ENCODE measurements at places on chromosomes 16 and 17.
A peak's percentile ranks its signal among the peaks of the same experiment; 100 is the strongest.

DNA sequence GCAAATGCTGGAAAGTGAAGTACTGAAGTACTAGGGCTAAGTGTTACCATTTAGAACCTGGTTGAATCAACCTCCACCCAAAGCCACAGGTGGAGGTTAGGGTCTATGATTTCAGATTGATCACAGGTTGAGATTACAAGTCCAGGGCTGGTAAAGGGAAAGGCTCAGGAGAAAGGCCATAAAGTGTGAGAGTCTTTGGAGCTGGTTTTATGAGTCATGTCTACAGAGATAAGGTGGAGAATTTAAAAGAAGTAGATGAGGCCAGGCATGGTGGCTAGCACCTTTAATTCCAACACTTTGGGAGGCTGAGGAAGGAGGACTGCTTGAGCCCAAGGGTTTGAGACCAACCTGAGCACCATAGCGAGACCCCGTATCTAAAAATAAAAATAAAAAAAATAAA, 221.7 kb upstream of the CDH11 start:
- no peak for DNase-seq

- no peak for DNase-seq
These were observed 12.7 kb downstream of the MRM1 start for GRCh38 chr17:36614081-36614480.

GRCh38 chr17:17994271-17995069, 21.8 kb downstream of the DRC3 start:
- DNase-seq, result peak; percentile 32

DNA sequence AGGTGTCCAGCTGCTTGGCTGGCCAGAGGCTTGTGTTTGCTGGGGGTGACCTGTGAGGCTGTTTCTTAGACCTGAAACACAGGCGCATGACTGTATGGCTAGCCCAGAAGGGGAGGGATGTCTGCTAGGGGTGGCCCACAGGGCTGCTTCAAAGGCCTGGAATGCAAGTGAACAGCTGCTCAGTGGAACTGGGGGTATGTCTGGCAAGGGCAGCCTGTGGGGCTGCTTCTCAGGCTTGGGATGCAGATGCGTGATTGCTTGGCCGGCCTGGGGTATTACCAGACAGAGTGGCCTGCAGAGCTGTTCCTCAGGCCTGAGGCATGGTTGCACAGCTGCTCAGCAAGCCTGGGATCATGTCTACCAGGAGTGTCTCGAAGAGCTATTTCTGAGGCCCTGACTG, 20.5 kb downstream of the TANC2 start:
- DNase-seq, result no peak

DNA sequence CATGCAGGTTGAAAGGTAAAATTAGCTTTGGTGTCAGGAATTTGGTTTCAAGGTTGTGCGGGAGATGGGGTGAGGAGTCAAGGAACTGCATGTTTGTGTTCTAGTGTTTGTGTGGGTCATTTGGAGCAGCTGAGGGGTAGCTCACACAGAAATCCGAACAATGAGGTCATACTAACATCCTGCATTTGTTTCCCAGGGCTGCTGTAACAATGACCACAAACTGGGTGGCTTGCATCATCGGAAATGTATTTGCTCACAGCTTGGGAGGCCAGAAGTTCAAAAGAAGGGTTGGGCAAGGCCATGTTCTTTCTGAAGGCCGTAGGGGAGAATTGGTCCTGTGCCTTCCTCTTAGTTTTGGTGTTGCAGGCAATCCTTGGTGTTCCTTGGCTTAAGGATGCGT, 287.4 kb downstream of the HAPSTR1 start:
- no peak for DNase-seq

DNA sequence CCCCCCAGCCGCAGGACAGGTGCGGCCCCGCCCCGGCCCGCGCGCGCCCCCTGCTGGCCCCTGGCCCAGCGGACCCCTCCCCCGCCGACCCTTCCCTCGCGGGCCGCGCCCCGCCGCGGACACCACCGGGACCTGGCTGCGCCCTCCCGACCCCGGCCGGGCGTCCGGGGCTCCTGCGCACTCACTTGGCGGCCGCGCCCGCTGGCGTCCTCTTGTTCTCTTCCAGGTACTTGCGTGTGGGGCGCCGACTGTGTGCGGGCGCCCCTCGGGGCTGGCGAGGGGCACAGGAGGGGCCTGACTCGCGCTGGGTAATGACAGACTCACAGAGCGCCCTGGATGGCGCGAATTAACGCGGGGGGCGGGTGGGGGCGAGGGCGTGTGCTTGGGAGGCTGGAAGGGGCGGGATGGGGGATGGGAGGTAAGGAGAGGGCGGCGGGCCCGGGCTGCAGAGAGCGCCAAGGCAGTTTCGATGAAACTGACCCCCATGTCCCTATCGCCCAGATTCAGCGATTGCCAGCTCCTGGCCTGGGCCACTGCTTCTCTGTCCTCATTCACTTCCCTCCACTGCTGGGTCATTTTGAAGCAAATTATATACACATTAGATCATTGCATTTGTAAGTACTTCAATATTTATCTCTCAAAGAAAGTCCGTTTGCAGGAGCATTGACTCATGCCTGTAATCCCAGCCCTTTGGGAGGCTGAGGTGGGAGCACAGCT, 445 bp upstream of the DBNDD1 start:
- DNase-seq, result peak; percentile 77

GRCh38 chr16:12805066-12805465, 1.4 kb upstream of the CPPED1 start:
- DNase-seq, result no peak

DNA sequence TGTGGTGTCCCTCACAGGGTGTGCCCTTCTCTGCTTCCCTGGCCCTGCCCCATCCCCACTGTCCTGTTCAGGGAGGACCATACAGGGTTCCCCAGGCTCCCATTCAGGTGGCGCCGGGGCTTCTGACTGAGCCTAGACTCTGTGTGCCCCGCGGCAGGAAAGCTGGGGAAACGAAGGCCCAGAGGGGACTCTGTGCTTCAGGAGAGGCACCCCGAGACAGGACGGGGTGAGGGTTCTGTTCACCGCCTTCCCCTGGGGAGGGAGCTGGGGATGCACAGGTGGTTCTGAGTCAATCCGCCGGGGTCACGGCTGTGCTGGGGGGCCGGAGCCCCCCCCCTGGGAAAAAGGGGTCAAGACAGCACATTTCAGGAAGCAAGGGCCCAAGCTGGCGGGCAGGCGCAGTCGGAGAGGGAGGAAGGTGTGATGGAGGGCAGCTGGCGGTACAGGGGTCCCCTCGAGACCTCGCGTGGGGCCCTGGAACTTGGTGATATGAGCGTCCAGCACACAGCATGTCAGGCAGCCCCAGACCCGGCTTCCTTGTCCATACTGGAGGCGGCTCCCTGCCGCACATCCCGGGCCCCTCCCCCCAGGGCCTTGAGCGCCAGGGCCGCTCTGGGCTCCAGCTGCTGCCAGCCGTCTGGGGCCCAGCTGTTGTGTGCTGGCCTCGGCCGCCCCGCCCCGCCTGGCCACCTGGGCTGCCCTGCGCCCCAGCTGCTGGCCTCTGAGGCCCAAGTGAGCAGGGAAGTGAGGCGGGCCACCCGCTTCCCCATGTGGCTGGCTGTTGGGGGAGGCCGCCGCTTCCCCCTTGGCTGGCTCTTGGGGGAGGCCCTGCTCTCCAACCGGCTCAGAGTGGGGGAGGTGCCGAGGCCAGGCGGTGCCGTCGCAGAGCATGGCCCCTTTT, 5.6 kb upstream of the NOTUM start:
- no peak for DNase-seq

GRCh38 chr17:32936186-32936893, 8.4 kb downstream of the TMEM98 start:
- DNase-seq, result no peak

DNA sequence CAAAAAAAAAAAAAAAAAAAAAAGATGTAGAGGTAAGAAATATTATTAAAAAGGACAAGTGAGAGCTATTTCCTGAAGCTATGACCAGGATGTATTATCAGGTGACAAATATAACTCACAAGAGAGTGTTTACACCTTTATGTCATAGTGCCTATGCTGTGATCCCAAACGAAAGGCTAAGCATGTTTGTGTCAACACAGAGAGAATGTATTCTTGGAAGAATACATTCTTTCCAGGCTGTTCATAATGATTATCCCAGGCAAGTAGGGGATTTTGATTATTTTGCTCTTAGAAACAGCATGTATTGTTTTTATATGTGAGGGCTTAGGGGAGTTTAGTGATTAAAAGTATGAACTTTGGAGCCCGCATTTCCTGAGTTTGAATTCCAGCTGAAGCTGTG, 175.0 kb downstream of the SPECC1 start:
- DNase-seq, result peak; percentile 30

DNA sequence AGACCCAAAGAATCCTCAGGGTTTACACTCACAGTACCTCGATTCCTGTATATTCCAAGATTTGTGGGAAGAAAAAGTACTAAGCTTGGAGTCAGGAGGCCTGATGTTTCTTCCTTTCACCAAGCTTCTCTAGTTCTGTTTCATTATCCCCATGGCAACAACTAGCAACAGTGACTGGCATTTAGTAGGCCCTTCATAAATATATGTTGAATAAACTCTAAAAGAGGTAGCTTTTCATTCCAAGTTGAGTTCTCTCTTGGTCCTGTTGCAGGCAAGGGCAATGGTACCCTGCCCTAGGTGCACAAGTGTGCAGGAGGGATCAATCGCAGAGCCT, 527 bp upstream of the UBE2Z start:
- peak; percentile 57 for DNase-seq

DNA sequence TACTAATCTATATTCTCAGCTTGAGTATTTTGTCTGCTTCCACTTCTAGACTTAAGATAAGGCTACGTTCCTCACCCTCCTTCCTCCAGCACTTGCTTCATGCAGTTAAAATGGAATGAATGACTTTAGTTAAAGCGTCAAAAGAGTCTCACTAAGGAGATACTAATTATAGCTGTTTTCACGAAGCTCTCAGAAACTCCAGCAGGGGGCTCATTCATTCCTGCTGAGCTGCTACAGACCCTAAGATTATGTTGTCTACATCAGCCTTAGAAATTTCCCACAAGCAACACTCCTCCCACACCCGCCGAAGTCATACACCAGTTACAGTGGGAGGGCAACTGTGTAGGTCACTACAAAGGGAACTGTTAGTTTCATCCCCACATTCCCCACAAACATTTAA, 57.0 kb upstream of the KIFC3 start:
- DNase-seq, result peak; percentile 56

- peak; percentile 94 for DNase-seq
These were observed 144.4 kb upstream of the ZFHX3 start for GRCh38 chr16:73192232-73192894.

GRCh38 chr17:10035885-10036284, 130.8 kb upstream of the RCVRN start:
- no peak for DNase-seq

GRCh38 chr17:33967608-33968349, 287.3 kb upstream of the CCL2 start:
- no peak for DNase-seq

DNA sequence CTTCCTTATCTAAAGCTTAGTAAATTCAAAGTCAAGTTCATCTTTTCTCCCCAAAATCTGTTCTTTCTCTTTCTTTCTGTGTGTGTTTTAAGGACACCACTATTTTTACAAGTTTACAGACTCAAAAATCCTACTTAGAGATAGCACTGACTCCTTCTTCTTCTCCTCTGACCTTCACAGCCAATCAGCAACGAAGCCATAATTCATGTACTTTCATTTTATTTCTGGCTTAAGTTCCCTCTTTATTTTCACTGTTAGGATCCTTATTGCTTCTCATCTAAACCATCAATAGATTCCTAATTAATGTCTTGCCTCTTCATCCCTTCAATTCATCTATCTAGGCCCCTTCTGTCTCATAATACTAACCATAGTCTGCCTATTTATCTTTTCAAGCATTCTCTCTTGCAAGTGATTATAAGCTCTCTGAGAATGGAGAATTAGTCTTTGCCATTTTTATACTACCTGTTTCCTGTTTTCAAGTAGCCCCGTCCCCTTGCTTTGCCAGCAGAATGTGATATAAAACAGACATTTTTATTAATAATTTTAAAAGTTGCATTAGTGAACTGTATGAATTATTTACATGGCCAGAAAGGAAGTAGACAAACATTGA, 27.0 kb downstream of the CDC27 start:
- DNase-seq, result no peak

GRCh38 chr17:17419631-17420030, 57.2 kb upstream of the MED9 start:
- no peak for DNase-seq

DNA sequence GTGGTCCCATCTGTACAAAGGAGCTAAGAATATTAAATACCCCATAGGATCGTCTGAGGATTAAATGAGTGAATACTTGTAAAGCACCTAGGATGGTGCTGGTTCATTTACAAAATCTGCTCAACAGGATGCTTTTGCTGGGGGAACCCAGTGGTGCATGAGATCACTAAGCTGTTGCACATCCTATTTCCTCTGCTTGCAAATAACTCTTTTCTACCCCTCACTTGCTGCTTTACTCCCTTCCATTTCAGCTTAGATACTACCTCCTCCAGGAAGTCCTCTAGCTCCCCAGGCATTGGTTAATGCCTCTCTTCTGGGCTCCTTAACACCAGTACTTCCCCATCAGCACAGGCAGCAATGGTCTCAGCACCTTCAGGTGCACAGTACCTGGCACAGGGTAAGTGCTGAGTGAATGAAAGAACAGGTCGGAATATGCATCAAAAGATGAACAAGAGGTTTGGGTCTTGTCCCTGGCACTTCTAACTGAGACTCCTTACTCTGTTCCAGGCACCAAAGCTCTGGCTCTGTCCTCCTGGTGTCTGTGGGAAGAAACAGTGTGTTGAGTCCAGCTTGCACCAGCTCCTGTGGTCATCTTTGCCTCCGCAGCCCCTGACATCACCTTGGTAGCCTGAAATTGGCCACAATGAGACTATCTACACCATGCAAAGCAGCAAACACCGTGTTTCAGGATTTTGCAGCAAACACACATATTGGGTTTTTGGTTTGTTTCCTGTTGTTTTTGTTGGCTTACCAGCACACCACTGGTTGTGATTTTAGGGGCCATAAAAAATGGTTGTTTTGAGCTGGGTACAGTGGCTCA, 24.1 kb upstream of the IL21R start:
- no peak for DNase-seq

DNA sequence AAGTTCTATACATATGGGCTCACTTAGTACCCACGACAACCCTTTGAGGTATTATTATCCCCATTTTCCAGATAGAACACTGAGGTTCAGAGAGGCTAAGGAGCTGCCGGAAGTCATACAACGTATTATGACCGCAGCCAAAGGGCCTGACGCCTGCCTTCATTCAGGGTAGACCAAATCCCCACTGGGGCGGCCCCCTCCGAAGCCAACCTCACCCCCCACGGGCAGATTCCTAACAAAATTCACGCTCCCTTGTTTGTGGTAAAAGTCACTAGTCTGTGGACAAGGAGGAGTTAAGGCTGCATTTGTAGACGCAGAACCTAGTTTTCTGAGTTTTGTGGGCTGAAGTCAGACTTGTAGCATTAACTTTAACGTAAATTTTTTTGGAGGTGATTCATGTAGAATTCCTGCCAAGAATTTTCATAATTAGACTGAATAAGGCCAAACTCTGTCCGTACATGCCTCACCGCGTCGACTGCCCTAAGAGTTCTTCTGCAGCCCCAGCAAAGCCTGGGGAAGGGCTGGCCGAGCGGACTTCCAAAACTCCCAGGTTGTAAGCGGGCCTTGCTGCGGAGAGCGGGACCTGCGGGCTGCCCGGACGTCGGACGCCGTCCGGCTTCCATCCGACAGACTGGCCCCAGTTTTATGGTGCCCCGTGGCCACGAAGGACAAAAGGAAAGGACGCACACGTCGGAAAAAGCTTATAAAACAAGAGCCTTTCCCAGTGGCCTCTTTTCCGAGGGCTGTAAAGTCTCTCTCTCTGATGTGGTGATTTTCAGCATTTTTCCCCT, 75.7 kb downstream of the NXN start:
- peak; percentile 98 for DNase-seq

- DNase-seq, result no peak
These were observed 266.3 kb downstream of the FOXL1 start for GRCh38 chr16:86844695-86845094.
